Vagina (tissue), 2 donors: ENCODE measurements at places on chromosomes 6 and 20. TPM values are rescaled to one million over a fixed set of nuclear protein-coding genes. Genes with fewer than 3 reads are reported as not detected.
A peak's percentile ranks its signal among the peaks of the same experiment; 100 is the strongest.

Gene NOX3
- total RNA-seq, result not detected

Gene PRR18
- not detected for total RNA-seq

Gene BLTP3A
- 10.1 TPM for total RNA-seq

DNA sequence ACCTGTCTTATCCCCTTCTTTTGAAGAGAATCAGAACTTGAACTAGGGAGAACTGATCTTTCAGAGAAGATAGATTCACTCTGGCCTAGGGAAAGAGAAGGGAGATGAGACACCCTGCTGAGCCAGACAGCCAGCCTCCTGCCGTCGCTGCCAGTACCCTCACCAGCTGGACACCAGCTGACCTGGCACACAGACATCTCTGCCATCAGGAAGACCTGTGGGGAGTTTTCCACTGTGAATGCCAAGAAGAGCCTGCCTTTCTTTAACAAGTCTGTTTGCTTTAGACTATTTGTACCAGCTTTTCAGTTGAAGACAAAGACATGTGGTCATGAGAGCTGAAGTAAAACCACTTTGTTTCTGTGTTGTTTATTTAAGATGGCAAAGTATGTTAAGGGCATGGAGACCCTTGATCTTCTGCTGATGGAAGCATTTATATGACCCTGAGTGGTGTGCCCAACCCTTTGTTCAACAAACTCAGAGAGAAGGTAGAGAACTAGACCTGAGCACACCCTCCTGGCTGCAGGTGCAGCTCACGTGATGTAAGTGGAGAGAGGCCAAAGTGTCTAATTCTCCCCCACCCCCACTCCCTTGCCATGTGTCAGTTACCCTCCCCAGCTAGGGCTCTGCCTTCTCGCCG, 82.3 kb upstream of the SLC24A3 start:
- no peak overlapping the region for H3K4me3 ChIP-seq
- H3K27ac ChIP-seq, result no peak overlapping the region
- no peaks in the 10 kb centered on the region for H3K36me3 ChIP-seq
- DNase-seq, result no peak

DNA sequence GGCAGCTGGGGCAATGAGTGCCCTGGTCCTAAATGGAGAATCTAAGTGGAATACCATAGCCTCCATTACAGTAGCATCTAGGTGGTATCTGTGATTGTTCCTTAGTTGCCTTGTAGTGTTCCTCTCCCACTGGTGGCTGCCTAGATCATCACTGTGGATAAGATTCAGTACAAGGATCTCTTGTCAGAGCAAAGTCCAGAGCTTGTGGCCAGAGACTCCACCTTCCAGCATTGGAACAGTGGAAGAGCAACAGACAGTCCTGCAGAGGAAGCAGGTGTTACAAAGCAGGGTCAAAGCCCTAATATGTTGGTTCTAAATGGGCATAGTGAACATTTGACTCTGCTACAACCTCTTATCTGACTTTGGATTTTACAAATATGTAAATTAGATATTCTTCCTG, 194.1 kb upstream of the GRIK2 start:
- no peak for DNase-seq
- H3K4me1 ChIP-seq, result no peaks in the 10 kb centered on the region

GRCh38 chr20:4805663-4806449, 84.1 kb downstream of the PRND start:
- no peak overlapping the region for H3K27ac ChIP-seq
- H3K4me1 ChIP-seq, result peaks cover 20% of the 10 kb centered on the region
- H3K36me3 ChIP-seq, result no peaks in the 10 kb centered on the region
- DNase-seq, result peak; percentile 79
- H3K4me3 ChIP-seq, result no peak overlapping the region
- H3K27me3 ChIP-seq, result no peaks in the 10 kb centered on the region

GRCh38 chr6:39446909-39447308, 124.4 kb upstream of the KCNK16 start:
- H3K27ac ChIP-seq, result no peak overlapping the region
- H3K36me3 ChIP-seq, result no peaks in the 10 kb centered on the region
- no peaks in the 10 kb centered on the region for H3K4me1 ChIP-seq
- H3K4me3 ChIP-seq, result no peak overlapping the region
